ENCODE measurements at places on chromosomes 6 and 20.

GRCh38 chr6:40825102-40825501, 213.9 kb downstream of the UNC5CL start:
- no peak for DNase-seq

- DNase-seq: no peak
These were observed 41.7 kb upstream of the PIM1 start for GRCh38 chr6:37127961-37128862.

DNA sequence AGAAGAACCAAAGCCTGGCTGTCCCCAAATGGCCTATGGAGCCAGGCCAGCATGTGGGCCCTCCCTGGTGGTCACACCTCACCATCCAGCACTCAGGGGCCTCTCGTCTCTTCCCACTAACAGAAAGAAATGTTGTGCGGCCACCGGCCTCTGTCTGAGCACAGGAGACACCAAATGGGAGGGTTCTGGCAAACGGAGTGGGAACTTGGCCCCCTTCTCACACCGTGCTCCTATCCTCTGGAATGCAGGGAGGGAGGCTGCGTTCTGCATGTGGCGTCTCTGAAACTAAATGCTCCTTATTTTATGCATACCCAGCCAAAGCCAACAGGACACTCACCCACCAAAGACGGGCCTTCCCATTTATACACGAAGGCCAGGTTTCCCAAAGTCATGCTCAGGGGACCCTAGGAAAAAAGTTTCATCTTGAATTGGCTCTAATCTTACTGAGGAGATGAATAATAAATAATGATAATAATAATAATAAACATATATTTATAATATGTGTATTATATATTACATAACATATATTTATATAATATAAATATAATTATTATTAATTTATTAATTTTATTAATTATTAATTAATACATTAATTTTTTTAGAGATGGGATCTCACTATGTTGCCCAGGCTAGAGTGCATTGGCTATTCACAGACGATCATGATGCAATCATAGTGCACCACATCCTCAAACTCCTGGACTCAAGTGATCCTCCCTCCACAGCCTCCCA, 102.4 kb downstream of the FOXF2 start:
- no peak for DNase-seq

- DNase-seq: no peak
These were observed 3.3 kb upstream of the PACSIN1 start for GRCh38 chr6:34462551-34462971.

DNA sequence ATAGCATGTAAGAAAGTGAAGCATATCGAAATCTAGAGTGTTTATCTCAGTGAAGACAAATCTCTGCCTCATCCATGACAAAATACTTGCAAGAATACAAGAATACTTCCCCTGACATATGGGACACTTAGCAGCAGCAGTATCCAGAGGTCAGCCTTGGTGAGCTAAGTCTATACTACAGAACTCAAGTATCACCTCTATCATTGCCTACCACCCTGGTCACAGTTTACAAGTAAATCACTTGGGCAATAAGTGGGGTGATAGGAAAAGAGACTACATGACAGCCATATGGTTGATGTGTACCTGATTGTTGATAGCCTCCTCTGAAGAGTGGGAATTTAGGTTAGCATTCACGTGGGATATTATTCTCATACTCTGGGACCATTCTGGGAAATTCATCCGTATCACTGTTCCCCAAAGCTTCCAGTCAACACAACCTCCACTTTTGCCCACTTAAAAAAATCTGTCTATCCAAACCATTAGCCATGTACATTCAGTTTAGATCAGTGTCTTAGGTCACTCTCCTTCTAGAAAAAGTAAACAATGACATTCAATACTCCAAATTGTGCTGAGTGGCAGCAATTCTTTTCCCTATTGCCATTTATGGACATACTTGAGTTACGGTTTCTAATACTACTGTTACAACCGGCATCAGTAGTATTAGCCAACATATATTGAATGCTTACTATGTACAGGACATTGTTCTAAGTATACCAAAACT, 118.2 kb upstream of the PRSS16 start:
- no peak for DNase-seq

DNA sequence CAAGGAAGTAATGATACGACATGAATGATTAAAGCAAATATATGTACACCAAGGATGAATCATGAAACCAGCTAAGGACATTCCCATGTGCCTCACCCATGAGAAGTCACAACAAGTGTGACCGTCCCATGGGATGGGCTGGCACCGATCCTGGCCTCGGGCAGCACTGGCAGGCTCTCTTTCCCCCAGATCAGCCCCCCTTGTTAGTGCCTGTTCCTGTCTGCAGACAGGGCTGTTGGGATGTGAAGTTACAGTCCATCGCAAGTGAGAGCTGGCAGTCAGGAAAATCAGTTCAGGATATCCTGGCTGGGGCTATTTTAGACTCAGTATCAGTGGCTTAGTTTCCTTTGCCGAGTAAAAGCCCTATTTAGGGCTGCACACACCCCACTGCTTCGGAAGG, 129.2 kb upstream of the SNX9 start:
- DNase-seq: no peak

DNA sequence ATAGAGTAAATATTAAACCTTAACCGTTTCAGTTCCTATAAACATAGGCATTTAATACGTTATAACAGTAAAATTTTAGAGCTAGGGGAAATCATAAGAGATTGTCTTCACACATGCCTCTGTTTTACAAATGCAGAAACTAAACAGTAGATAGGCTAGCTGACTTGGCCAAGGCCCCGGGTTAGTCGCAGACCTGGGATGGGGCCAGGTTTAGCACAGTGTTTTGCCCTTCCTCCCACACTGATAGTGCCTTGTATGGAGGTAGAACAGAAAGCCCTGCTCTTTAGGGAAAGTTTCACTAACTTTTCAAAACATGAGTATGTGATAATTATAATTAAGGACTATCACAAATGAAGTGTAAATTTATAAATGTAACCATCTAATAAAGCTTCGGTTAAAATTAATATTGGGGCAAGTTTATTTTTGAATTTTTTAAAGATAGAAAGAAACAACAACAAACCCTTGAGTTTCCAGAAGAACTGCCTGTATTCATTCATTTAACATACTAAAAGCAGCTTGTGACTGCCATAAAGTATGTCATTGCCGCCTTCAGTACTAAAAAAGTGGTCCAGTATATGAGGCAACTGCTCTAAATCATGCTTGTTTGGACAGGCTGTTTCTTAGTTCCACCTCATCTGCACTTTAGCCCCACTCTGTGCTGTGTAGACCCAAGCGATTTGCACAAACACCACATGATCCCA, 62.5 kb upstream of the LOC128125822 start:
- DNase-seq: no peak

DNA sequence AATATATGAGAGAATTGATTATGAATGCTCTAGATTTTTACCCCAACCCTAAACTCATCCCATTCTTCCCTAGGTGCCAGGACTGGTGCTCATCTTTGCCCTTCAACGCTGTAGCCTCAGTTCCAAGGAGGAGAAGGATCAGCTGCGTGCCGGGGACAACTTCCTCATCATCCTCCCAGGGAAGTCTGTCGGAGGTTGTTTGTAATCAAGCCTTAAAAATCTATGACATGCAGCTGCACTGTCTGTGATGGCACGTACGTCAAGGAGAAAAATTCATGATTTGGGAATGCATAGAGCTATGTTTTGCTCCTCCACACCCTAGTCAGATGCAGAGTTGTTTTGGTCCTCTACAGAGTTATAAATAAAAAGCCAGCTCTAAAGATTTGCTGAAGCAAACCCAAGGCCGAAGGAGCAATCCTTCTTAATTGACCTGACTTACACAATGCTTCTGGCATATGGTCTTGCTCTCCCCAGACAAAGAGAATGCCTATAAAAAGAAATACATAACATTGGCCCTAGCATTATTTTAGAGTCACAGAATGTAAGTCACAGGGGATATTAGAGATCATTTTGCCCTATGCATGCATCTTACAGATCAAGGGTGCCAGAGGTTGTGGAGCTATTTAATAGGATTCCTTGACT, 244.2 kb downstream of the HIVEP2 start:
- DNase-seq: no peak

- peak; percentile 55 for DNase-seq
These were observed 12.5 kb downstream of the PRDM1 start for GRCh38 chr6:106098383-106099234.
